Activated CD8-positive, alpha-beta T cell treated with anti-CD3 and anti-CD28 coated beads for 36 hours (primary cell): ENCODE measurements at places on chromosomes 3 and 15. TPM values are rescaled to one million over a fixed set of nuclear protein-coding genes. Genes with fewer than 3 reads are reported as not detected.

GRCh38 chr3:25306066-25306465 is 122.0 kb upstream of the RARB start:
- no peaks in the 10 kb centered on the region for H3K36me3 ChIP-seq
- no peak overlapping the region for H3K27ac ChIP-seq
- no peak for DNase-seq
- H3K27me3 ChIP-seq: no peaks in the 10 kb centered on the region
- no peaks in the 10 kb centered on the region for H3K4me1 ChIP-seq
- H3K4me3 ChIP-seq: no peak overlapping the region

- H3K4me3 ChIP-seq: no peak overlapping the region
- H3K4me1 ChIP-seq: peaks cover 15% of the 10 kb centered on the region
- no peaks in the 10 kb centered on the region for H3K27me3 ChIP-seq
- H3K27ac ChIP-seq: no peak overlapping the region
- DNase-seq: no peak
Measured at GRCh38 chr3:14379843-14380242, 22.6 kb upstream of the SLC6A6 start.

GRCh38 chr3:119800844-119801243 is 18.9 kb downstream of the NR1I2 start:
- DNase-seq: no peak
- no peak overlapping the region for H3K27ac ChIP-seq
- H3K4me1 ChIP-seq: no peaks in the 10 kb centered on the region
- H3K4me3 ChIP-seq: no peak overlapping the region

DNA sequence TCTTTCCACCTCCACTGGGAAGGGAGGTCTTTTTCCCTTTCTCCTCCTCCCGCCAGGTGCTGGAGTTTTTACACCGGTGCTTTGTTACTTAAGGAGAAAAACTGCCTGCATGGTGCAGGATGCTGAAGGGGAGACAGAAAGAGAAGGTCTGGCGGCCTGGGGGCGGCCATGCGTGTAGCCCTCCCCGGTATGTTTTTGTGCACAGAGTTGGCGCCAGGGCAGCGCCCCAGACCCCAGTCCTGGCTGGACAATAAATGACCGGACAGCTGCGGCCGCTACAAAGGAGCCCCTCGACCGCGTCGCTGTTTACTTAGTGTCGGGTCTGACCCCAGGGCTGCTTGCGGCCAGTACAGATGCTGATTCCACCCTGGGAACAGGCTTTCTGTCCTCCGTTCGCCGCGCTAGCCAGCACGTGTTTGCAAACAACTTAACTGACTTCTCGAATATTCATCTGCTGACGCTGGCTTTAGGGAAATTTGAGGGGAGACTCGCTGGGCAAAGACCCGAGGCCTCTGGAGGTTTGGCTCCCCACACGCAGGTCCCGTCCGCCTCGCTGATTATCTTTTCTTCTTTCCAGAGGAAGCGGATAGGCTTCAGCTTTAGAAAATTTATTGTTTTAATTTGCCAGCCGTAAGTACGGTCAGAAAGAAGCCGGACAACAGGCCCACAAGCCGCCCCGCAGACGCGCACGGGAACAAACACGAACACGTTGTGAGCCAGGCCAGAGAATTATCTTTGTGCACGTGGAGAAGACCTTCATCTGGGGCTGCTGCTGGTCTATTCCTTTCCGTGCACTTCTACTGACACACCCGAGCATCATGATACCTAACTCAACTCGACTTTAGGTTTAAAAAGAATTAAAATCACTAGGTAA is 46.9 kb downstream of the ZIC4 start:
- no peaks in the 10 kb centered on the region for H3K36me3 ChIP-seq
- no peak overlapping the region for H3K4me3 ChIP-seq
- no peak overlapping the region for H3K27ac ChIP-seq
- H3K27me3 ChIP-seq: peaks cover 72% of the 10 kb centered on the region
- no peak for DNase-seq
- H3K4me1 ChIP-seq: peaks cover 2% of the 10 kb centered on the region

DNA sequence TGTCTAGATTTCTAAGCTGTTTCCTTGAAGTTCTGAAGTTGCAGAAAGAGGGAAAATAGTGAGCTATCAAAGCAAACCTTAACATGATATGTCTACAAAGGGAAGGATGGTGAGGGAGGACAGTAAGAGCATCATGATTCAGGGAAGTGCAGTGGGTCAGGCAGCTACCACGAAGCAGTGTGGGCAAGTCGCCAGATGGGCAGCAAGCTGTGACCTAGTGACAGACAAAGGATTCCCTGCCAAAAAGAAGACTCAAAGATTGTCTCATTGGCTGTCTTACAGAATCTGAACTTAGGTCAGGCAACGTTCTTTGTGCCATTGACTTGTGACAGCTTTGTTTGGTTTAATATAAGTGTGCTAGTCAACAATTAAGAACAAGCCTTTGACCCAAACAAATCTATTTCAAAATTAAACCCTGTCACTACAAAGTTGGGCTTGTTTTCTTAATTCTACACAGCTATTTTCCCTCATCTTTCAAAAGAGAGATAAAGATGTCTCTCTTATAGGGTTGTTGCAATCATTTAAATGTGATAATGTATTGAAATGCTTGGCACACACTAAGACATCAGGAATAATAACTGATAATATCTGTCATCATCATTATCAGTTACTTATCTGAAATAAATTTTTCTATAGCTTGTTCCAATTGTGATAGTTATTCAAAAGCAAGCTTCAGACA is 153.3 kb downstream of the ECT2 start:
- H3K27ac ChIP-seq: no peak overlapping the region
- H3K36me3 ChIP-seq: no peaks in the 10 kb centered on the region
- H3K27me3 ChIP-seq: peaks cover 1% of the 10 kb centered on the region
- no peaks in the 10 kb centered on the region for H3K4me1 ChIP-seq

- no peak for DNase-seq
- H3K4me1 ChIP-seq: peaks cover 12% of the 10 kb centered on the region
- H3K36me3 ChIP-seq: peaks cover 7% of the 10 kb centered on the region
- no peak overlapping the region for H3K4me3 ChIP-seq
- no peak overlapping the region for H3K27ac ChIP-seq
Measured at GRCh38 chr3:11514191-11514821, 129.4 kb downstream of the VGLL4 start.

DNA sequence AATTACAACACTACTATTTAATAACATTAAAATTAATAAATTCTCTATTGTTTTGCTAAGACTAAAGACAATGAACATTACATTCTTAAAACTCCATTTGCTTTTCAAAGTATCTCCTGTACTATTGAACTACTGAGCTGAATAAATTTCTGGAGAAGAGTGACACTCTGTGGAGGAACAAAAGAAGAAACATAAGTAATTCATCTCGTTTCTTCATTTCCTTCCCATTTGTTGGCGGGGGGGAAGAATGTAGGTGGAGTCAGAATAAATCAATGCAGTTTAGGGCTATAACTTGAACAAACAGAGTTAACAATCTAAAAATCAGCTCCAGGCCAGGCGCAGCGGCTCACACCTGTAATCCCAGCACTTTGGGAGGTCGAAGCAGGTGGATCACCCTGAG is 32.7 kb downstream of the EFHB start:
- no peaks in the 10 kb centered on the region for H3K27me3 ChIP-seq
- H3K36me3 ChIP-seq: no peaks in the 10 kb centered on the region
- H3K27ac ChIP-seq: no peak overlapping the region
- no peak for DNase-seq

DNA sequence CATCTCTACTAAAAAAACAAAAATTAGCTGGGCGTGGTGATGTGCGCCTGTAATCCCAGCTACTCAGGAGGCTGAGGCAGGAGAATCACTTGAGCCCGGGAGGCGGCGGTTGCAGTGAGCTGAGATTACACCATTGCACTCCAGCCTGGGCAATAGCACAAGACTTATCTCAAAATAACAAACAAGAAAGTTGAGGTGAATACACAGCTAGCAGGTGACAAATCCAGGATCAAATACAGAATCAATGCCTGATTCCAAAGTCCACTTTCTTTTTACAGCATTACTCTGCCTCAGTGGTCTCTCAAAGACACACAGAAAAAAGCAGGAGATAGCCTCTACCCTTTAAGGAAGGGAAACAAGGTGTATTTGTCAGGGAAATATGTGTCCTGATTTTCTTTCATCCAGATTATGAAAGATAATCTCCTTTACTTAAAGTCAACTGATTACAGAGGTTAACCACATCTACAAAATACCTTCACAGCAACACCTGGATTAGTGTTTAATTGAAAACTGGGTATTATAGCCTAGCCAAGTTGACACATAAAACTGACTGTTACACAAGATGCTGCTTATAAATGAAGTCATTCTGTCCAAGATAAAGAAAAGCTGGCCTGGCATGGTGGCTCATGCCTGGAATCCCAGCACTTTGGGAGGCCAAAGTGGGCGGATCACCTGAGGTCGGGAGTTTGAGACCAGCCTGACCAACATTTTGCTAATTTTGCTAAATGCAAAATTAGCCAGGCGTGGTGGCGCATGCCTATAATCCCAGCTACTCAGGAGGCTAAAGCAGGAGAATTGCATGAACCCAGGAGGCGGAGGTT is 4.0 kb upstream of the SLC25A38 start:
- H3K4me3 ChIP-seq: no peak overlapping the region
- no peaks in the 10 kb centered on the region for H3K36me3 ChIP-seq
- no peaks in the 10 kb centered on the region for H3K27me3 ChIP-seq
- H3K4me1 ChIP-seq: peaks cover 5% of the 10 kb centered on the region

GRCh38 chr3:11305509-11305908 is 33.3 kb downstream of the ATG7 start:
- no peak for DNase-seq
- H3K36me3 ChIP-seq: peaks cover 69% of the 10 kb centered on the region
- no peak overlapping the region for H3K27ac ChIP-seq
- H3K4me1 ChIP-seq: peaks cover 36% of the 10 kb centered on the region
- H3K4me3 ChIP-seq: no peak overlapping the region
- H3K27me3 ChIP-seq: no peaks in the 10 kb centered on the region

DNA sequence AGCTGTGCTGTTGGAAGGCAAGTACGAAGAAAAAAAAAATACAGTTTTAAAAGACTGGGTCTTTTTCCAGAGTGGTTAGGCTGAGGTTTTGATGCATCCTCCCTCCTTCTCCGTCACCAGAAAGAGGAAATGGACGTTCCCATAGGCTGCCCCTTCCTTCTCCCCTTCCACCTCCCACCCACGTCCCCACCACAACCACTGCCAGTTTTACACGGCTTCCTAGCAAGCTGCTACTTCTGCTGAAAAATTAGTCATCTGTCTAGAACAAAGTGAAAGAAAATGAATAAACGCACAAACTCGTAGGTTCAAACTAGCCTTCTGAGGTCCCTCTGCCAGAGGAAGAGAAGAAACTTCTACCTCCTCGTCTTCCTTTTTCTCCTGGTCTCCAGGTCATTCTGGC is 71.6 kb upstream of the RPL35A start:
- H3K36me3 ChIP-seq: peaks cover 25% of the 10 kb centered on the region
- peak overlapping the region; percentile 53 for H3K4me3 ChIP-seq
- no peaks in the 10 kb centered on the region for H3K27me3 ChIP-seq

DNA sequence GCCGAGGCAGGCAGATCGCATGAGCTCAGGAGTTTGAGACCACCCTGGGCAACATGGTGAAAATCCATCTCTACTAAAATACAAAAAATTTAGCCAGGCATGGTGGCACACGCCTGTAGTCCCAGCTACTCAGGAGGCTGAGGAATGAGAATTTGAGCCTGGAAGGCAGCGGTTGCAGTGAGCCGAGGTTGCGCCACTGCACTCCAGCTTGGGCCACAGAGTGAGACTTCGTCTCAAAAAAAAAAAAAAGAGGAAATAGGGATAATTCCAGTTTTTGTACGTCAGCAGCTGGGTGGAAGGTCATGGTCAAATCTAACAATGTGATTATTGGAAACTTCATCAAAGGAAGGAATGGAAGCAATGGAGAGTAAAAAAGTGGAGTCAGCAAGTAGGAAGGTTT is 3.1 kb downstream of the CMC1 start:
- DNase-seq: no peak
- H3K27me3 ChIP-seq: no peaks in the 10 kb centered on the region
- peak overlapping the region; percentile 5 for H3K4me3 ChIP-seq
- no peak overlapping the region for H3K27ac ChIP-seq
- peaks cover 25% of the 10 kb centered on the region for H3K36me3 ChIP-seq

GRCh38 chr3:4061195-4061594 is 242.0 kb upstream of the SETMAR start:
- no peak for DNase-seq
- no peaks in the 10 kb centered on the region for H3K36me3 ChIP-seq
- H3K27ac ChIP-seq: no peak overlapping the region
- H3K4me3 ChIP-seq: no peak overlapping the region

- peaks cover 7% of the 10 kb centered on the region for H3K27me3 ChIP-seq
- H3K36me3 ChIP-seq: no peaks in the 10 kb centered on the region
- no peak overlapping the region for H3K27ac ChIP-seq
- no peaks in the 10 kb centered on the region for H3K4me1 ChIP-seq
- no peak overlapping the region for H3K4me3 ChIP-seq
Measured at GRCh38 chr3:151044706-151045105, 40.8 kb upstream of the MED12L start.

DNA sequence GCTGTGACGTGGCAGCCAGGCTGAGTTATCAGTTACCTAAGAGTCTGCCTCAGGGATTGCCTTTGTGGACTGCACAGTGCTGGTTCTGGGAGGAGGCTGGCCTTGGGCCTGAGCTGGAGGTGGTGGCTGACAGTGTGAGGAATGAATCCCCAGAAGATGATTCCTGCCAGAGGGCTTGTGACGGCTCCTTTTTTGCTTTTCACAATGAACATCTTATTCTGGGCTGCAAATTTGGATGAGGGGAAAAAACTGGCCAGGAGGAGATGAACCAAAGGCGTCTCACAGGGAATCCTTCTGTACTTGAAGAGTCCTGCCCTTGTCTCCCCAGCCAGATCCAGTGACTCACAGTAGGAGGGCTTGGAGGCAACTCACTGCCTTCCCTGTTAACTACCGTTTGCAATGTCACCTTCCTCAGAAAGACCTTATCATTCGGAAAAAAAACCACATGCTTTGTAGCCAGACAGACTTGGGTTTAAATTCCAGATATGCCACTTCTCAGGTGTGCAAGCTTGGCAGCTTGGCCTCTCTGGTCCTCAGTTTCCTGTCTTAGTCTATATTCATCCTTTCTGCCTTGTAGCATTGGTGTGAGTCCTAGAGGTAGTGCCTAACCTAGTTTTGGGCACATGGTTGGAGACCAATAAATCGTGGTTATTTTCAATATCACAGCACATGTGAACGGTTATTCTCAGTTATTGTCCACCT is 19.1 kb downstream of the ST6GAL1 start:
- H3K27me3 ChIP-seq: no peaks in the 10 kb centered on the region
- no peak for DNase-seq
- no peak overlapping the region for H3K4me3 ChIP-seq
- H3K4me1 ChIP-seq: peaks cover 52% of the 10 kb centered on the region
- H3K27ac ChIP-seq: peak overlapping the region; percentile 67

DNA sequence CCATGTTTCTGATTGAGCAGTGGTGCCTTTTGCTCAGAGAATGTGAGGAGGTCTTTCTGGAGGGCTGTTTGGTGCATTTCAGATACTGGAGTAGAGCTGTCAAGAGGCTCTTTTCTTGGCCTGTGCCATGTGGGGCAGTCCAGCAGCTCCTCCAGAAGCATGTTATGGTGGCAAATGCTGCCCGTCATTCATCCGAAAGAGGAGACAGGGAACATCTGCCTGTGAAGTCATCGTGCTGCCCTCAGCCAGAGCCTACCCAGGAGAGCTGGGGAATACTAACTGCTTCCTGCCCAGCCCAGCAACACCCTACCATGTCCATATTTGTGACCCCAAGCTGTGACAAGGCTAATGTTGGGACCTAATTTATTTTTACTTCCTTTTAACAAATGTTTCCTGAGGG is 82.2 kb upstream of the SLC6A6 start:
- no peak for DNase-seq
- H3K4me1 ChIP-seq: no peaks in the 10 kb centered on the region
- no peak overlapping the region for H3K4me3 ChIP-seq
- H3K27ac ChIP-seq: no peak overlapping the region

RPL22L1 gene
- 453 TPM for total RNA-seq

TERC gene
- 29.0 TPM for total RNA-seq

DIS3L gene
- total RNA-seq: 23.7 TPM

SNX22 gene
- total RNA-seq: 1.8 TPM

MKRN3 gene
- total RNA-seq: 1.6 TPM

TMEM42 gene
- total RNA-seq: 11.3 TPM
